ENCODE measurements at places on chromosomes 1 and 21.
A peak's percentile ranks its signal among the peaks of the same experiment; 100 is the strongest.

GRCh38 chr1:206142011-206142410 is 24.8 kb upstream of the AVPR1B start:
- no peak overlapping the region for H3K4me3 ChIP-seq
- H3K4me1 ChIP-seq, result no peaks in the 10 kb centered on the region
- no peak overlapping the region for H3K27ac ChIP-seq
- H3K36me3 ChIP-seq, result no peaks in the 10 kb centered on the region

DNA sequence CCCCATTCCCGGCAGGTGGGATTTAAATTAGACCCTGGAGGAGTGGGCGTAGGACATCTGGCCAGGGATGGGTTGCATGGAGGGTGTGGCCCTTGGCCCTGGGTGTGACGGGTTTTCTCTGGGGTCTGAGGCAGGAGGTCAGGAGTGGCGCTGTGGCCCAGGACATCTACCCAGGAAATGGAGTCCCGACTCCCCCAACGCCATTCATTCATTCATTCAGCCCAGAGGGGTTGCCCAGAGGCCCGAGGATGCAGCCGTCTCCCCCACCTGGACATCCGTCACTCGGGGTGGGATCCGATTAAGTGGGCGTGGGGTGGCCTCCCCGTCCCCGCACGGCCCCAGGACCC is 663 bp downstream of the ATP13A2 start:
- peaks cover 3% of the 10 kb centered on the region for H3K36me3 ChIP-seq
- peaks cover 21% of the 10 kb centered on the region for H3K4me1 ChIP-seq
- H3K27me3 ChIP-seq, result no peaks in the 10 kb centered on the region
- H3K27ac ChIP-seq, result peak overlapping the region; percentile 86
- H3K4me3 ChIP-seq, result peak overlapping the region; percentile 81

DNA sequence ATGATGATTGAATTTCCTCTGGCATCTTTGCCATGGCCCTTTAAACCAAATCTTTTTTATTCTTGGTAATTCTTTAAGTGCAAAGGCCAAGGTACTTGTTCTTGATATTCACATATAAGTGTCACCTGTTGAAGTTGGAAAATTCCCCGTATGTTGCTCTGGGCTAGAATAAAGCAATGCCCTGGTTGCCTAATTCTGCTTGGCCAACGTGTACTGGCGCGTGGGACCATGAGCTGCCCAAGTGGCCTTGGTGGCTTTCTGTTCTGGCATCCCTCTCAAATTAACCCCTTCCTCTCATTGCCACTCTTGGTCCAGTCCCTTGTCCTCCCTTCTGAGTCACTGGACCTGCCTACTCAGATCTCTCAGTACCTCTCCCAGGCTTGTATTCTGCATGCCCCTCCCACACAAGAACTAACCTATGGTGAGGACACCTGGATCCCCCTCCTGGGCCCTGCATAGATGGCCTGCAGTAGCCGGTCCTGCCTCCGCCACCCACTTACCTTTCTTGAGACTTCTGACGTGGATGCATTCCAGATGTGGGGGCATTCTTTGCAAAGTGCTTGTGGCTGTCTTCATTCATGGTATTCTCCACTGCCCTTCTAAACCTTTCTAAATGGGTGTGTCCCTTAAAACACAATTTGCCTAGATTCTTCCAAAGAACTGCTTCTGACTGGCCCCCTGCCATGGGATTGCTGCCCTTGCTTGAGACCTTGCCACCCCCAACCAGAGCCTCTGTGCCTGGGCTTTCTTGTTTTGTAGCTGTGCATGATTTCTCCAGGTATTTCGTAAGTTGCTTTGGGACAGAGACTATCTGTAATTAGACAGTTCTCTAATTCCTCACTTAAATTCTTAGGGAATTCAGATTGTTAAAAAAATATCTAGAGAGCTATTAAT is 152.4 kb downstream of the GALNT2 start:
- H3K4me3 ChIP-seq, result no peak overlapping the region
- peaks cover 26% of the 10 kb centered on the region for H3K4me1 ChIP-seq
- DNase-seq, result no peak
- H3K27me3 ChIP-seq, result no peaks in the 10 kb centered on the region
- no peaks in the 10 kb centered on the region for H3K36me3 ChIP-seq

DNA sequence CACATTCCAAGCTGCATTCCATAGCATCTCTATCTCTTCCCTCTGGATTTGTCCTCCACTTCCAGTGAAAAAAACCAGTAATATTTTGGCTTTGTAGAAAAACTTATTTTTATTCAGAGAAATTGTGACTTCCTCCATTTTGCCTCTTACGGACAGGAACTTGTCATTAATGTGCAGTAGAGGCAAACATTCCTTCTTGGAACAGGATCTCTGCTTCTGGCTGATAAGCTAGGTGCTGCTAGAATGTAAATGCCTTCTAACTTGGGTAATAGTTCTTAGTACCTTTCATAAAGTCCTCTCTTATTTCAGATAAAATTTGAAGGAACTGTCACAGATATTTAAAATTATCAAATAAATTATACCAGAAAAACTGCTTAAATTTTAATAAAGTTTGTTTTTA is 707.8 kb downstream of the USP25 start:
- no peaks in the 10 kb centered on the region for H3K36me3 ChIP-seq
- H3K4me3 ChIP-seq, result no peak overlapping the region
- no peaks in the 10 kb centered on the region for H3K27me3 ChIP-seq
- DNase-seq, result no peak
- no peak overlapping the region for H3K27ac ChIP-seq

GRCh38 chr21:42503711-42504110 is 7.7 kb upstream of the RSPH1 start:
- H3K4me1 ChIP-seq, result peaks cover 7% of the 10 kb centered on the region
- peak overlapping the region; percentile 55 for H3K27ac ChIP-seq
- H3K36me3 ChIP-seq, result peaks cover 3% of the 10 kb centered on the region
- no peak overlapping the region for H3K4me3 ChIP-seq
- no peak for DNase-seq

GRCh38 chr1:206596319-206596666 is 16.0 kb downstream of the EIF2D start:
- H3K4me1 ChIP-seq, result peaks cover 16% of the 10 kb centered on the region
- no peaks in the 10 kb centered on the region for H3K27me3 ChIP-seq
- H3K4me3 ChIP-seq, result no peak overlapping the region
- DNase-seq, result no peak
- peak overlapping the region; percentile 77 for H3K27ac ChIP-seq
- H3K36me3 ChIP-seq, result peaks cover 74% of the 10 kb centered on the region

- H3K36me3 ChIP-seq, result peaks cover 20% of the 10 kb centered on the region
- DNase-seq, result no peak
- no peaks in the 10 kb centered on the region for H3K27me3 ChIP-seq
These were observed 7.3 kb downstream of the KIF21B start for GRCh38 chr1:201016211-201016651.

DNA sequence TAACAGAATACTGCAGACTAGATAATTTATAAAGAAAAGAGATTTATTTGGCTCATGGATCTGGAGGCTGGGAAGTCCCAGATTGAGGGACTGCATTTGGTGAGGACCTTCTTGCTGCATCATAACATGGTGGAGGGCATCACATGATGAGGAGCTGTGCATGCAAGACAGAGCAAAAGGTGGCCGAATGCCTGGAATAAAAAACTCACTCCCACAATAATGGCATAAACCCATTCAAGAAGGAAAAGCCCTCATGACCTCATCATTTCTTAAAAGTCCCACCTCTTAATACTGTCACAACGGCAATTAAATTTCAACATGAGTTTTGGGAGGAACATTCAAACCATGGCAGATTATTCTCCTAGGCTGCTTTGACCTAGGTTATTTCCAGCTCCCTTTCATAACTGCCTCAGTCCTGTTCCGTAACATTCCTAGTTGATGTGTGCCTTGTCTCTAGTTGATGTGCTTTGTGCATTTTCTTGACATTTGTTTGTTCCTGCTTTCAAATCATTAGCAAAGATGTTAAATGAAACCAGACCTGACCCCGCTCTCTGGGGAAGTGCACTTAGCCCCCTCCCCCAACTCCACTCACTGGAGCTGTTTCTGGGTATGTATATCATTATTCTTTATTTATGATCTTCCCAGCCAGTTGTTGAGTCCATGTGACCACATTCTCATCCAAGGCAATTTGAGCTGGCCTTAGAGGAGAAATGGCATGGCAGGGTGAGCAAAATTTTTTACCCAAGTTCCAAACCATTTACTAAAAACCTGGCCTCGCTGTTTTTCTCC is 148.5 kb downstream of the GDAP2 start:
- H3K27ac ChIP-seq, result no peak overlapping the region
- H3K4me3 ChIP-seq, result no peak overlapping the region
- H3K36me3 ChIP-seq, result no peaks in the 10 kb centered on the region
- no peaks in the 10 kb centered on the region for H3K27me3 ChIP-seq
- H3K4me1 ChIP-seq, result peaks cover 5% of the 10 kb centered on the region
- DNase-seq, result no peak

- H3K36me3 ChIP-seq, result no peaks in the 10 kb centered on the region
- no peaks in the 10 kb centered on the region for H3K27me3 ChIP-seq
- H3K4me3 ChIP-seq, result no peak overlapping the region
- H3K27ac ChIP-seq, result no peak overlapping the region
These were observed 171.6 kb upstream of the EDN2 start for GRCh38 chr1:41656068-41656467.

DNA sequence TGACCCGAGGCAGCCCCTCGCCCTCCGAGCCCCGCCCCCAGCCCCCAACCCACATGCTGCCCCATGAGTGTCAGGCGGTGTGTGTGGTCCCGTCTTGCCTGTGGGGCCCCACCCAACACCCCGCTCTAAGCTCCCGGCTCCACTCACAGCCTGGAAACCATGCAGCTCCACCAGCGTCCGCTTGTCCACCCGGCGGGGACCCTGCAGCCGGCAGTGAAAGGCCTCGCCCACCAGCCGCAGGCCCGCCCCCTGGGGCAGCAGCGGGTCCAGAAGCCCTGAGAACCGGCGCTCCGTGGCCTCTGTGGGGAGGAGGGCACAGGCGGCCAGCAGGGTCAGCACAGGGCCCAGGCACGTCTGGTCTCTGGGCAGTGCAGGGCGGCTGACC is 2.7 kb downstream of the C1QTNF12 start:
- no peaks in the 10 kb centered on the region for H3K36me3 ChIP-seq
- no peak overlapping the region for H3K4me3 ChIP-seq
- H3K27ac ChIP-seq, result no peak overlapping the region
- no peak for DNase-seq
- H3K4me1 ChIP-seq, result no peaks in the 10 kb centered on the region
- H3K27me3 ChIP-seq, result no peaks in the 10 kb centered on the region
